Activated naive CD4-positive, alpha-beta T cell treated with anti-CD3 and anti-CD28 coated beads, Interleukin-2, amount 10 ng/mL, durations not matched to agents 7 days and 5 days (primary cell): ENCODE measurements at places on chromosomes 16 and 17.

DNA sequence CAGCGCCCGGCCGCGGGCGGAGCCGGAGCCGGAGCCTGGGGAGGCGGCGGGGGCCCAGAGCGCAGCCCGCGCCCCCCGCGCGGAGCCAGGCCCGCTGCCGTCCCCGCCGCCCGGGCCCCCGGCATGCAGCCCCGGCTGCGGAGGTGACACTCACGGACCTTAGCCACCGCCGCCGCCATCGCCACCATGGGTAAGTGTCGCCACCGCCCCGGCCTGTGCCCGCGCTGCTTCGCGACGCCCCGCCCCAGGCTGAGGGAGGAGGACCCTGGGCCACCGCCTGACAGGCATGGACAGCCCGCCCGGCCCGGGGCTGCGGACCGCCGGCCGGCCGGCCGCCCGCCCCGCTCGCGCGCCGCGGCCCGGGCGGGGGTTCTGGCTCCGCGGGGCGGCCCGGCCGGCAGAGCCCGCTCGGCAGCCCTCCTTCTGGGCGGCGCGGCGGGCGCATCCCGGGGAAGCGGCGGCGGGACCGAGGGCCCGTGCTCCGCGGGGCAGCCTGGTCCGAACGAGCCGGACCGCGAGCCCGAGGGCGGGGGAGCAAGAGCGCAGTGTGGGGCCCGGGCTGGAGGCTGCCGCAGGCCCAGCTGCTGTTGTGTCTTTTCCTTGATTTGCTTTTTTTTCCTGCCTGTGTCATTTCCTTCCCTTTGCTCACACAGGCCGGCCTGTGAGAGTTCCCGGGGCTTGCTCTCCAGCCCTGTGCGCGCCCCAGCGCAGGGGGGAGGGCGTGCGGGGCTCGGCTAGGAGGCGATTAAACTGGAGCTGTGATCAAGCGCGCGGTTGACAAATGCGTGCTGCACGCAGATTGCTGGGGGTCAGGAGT, 565 bp downstream of the MAP3K3 start:
- DNase-seq, result peak; percentile 74
- H3K27me3 ChIP-seq, result peaks cover 12% of the 10 kb centered on the region
- H3K27ac ChIP-seq, result peak overlapping the region; percentile 94
- H3K4me3 ChIP-seq, result peak overlapping the region; percentile 97
- no peaks in the 10 kb centered on the region for H3K36me3 ChIP-seq

DNA sequence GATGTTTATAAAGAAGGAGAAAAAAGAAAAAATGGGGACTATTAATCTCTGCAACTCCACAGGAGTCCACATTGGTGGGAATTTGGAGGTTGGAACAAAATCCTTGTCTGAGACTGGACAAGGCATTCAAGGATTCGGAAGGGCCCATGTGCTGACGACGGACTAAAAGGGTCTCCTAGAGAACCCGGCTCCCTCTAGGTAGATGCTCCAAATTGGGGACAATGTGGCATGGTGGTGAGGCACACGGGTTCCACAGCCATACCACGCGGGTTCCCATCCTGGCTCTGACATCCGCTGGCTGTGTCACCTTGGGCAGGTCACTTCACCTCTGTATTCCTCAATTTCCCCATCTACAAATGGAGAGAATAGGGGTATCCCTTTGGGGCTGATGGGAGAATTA, 227.4 kb downstream of the C16orf78 start:
- H3K27me3 ChIP-seq, result peaks cover 8% of the 10 kb centered on the region
- no peak overlapping the region for H3K27ac ChIP-seq
- DNase-seq, result no peak
- H3K4me3 ChIP-seq, result no peak overlapping the region
- H3K36me3 ChIP-seq, result no peaks in the 10 kb centered on the region
- peaks cover 5% of the 10 kb centered on the region for H3K4me1 ChIP-seq

GRCh38 chr17:11871773-11872172, 125.5 kb downstream of the ZNF18 start:
- no peaks in the 10 kb centered on the region for H3K27me3 ChIP-seq
- no peaks in the 10 kb centered on the region for H3K36me3 ChIP-seq
- no peak for DNase-seq
- H3K4me3 ChIP-seq, result no peak overlapping the region

DNA sequence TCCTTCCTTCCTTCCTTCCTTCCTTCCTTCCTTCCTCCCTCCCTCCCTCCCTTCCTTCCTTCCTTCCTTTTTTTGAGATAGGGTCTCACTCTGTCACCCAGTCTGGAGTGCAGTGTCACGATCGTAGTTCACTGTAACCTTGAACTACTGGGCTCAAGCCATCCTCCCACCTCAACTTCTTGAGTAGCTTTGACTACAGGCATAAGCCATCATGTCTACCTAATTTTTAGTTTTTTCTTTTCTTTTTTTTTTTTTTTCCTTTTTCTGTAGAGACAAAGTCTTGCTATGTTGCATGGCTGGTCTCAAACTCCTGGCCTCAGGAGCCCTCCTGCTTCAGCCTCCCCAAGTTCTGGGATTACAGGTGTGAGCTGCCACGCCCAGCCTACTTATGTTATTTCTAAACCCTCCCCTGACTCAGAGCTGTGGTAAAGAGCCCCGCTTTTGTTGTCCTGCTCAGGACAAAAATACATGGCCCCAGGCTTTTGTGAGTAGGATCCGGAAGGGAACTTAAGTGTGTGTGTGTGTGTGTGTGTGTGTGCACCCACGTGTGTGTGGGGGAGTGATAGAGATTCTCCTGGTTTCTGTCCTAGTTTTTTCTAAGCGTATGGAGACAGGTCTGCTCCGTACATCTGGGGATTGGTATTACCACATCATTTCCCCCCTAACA, 67.1 kb downstream of the PRKCB start:
- H3K27ac ChIP-seq, result no peak overlapping the region
- H3K27me3 ChIP-seq, result no peaks in the 10 kb centered on the region
- no peak for DNase-seq

DNA sequence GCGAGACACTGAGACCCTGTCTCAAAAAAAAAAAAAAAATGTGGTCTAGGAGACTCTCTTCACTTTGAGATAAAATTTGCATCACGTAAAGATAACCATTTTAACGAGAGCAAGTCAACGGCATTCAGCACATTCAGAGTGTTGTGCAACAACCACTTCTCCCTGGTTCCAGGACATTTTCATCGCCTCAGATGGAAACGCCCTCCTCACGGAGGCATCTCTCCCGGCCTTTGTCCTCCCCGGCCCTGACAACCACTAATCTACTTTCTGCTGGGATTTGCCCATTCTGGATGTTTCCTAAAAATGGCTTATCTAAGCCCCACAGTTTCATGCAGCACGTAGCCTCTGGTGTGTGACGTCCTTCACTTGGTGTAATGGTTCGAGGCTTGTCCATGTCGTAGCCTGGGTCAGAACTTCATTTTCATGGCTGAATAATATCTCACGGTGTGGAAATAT, 6.4 kb upstream of the NPRL3 start:
- no peak overlapping the region for H3K27ac ChIP-seq
- H3K27me3 ChIP-seq, result peaks cover 49% of the 10 kb centered on the region

- H3K4me3 ChIP-seq, result no peak overlapping the region
- no peak overlapping the region for H3K27ac ChIP-seq
- H3K4me1 ChIP-seq, result peaks cover 30% of the 10 kb centered on the region
- DNase-seq, result no peak
- H3K36me3 ChIP-seq, result no peaks in the 10 kb centered on the region
- H3K27me3 ChIP-seq, result peaks cover 68% of the 10 kb centered on the region
Measured at GRCh38 chr17:1972487-1973160, 52.5 kb downstream of the RTN4RL1 start.

DNA sequence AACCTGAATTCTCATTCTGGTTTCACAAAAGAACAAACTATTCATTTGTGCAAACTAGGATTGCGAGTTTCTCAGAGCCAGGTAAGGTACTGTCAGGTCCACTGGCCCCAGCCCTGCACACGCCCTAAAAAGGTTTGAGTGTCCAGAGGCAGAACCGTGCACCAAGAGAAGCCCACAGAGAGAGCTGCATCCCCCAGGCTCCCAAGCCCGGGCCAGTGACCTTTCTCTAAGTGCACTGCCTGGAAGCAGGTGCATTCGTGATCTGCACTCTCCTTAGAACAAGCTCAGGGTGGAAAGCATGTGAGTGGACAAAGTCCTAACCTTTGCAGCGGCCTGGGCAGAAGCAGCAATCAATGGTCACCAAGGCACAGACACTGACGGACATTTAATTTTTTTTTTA, 26.8 kb downstream of the MEAK7 start:
- DNase-seq, result no peak
- no peak overlapping the region for H3K4me3 ChIP-seq
- H3K27ac ChIP-seq, result no peak overlapping the region
- peaks cover 9% of the 10 kb centered on the region for H3K4me1 ChIP-seq
- H3K27me3 ChIP-seq, result no peaks in the 10 kb centered on the region

- H3K27ac ChIP-seq, result no peak overlapping the region
- DNase-seq, result no peak
- no peaks in the 10 kb centered on the region for H3K27me3 ChIP-seq
- no peak overlapping the region for H3K4me3 ChIP-seq
- no peaks in the 10 kb centered on the region for H3K4me1 ChIP-seq
Measured at GRCh38 chr16:27706156-27706865, 156.4 kb downstream of the KATNIP start.

DNA sequence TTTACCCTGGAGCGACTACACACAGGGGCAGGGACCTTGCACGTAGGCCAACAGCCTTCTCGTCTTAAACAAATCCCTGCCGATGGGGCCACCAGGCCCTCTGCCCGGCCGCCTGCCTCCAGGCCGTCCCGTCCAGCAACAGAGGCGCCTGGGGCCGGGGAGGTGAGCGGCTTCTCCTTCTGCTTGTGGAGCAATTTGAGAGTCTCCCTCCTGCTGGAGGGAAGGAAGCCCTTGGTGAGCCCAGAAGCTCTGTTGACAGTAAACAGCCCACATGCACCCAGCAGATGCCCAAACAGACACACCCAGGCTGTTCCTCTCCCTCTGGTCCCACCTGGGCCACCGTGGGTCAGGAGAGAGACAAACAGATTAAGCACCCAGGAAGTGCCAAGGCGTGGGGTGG, 8.1 kb downstream of the SLC43A2 start:
- H3K4me3 ChIP-seq, result no peak overlapping the region
- no peak for DNase-seq
- peaks cover 3% of the 10 kb centered on the region for H3K4me1 ChIP-seq
- peaks cover 23% of the 10 kb centered on the region for H3K27me3 ChIP-seq

DNA sequence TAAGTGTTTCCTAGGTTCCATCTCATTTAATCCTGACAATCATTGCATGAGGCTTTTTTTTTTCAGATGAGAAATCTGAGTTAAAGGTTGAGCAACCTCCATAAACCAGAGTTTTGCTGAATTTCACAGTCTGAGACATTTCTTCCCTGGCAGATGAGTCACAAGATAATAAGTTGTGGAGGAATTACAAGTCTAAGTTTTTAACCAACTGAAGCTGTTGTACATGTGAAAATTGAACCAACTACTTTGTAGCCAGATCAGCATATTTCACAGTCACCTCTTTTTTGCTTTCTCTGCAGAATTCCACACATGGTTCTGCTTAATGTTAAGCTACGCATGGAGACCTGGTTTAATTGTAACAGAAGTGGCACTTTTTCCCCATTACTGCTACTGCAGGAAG, 765.6 kb downstream of the CDH11 start:
- H3K4me1 ChIP-seq, result no peaks in the 10 kb centered on the region
- no peaks in the 10 kb centered on the region for H3K27me3 ChIP-seq
- no peak overlapping the region for H3K4me3 ChIP-seq
- no peaks in the 10 kb centered on the region for H3K36me3 ChIP-seq
- DNase-seq, result no peak

- peak overlapping the region; percentile 98 for H3K4me3 ChIP-seq
- DNase-seq, result no peak
- H3K27me3 ChIP-seq, result no peaks in the 10 kb centered on the region
- peaks cover 51% of the 10 kb centered on the region for H3K4me1 ChIP-seq
Measured at GRCh38 chr17:7233701-7234082, 625 bp downstream of the DVL2 start.

- no peak overlapping the region for H3K27ac ChIP-seq
- no peaks in the 10 kb centered on the region for H3K36me3 ChIP-seq
- H3K27me3 ChIP-seq, result peaks cover 3% of the 10 kb centered on the region
- peaks cover 21% of the 10 kb centered on the region for H3K4me1 ChIP-seq
- no peak overlapping the region for H3K4me3 ChIP-seq
Measured at GRCh38 chr17:10127819-10128425, 70.5 kb downstream of the GAS7 start.

- H3K36me3 ChIP-seq, result no peaks in the 10 kb centered on the region
- no peak overlapping the region for H3K4me3 ChIP-seq
- DNase-seq, result no peak
- no peaks in the 10 kb centered on the region for H3K27me3 ChIP-seq
Measured at GRCh38 chr16:5430598-5430997, 333.0 kb upstream of the EEF2KMT start.
